ENCODE measurements at places on chromosomes 11 and 22.

- no peak for DNase-seq
Measured at GRCh38 chr11:76702336-76703128, 32.0 kb upstream of the LRRC32 start.

DNA sequence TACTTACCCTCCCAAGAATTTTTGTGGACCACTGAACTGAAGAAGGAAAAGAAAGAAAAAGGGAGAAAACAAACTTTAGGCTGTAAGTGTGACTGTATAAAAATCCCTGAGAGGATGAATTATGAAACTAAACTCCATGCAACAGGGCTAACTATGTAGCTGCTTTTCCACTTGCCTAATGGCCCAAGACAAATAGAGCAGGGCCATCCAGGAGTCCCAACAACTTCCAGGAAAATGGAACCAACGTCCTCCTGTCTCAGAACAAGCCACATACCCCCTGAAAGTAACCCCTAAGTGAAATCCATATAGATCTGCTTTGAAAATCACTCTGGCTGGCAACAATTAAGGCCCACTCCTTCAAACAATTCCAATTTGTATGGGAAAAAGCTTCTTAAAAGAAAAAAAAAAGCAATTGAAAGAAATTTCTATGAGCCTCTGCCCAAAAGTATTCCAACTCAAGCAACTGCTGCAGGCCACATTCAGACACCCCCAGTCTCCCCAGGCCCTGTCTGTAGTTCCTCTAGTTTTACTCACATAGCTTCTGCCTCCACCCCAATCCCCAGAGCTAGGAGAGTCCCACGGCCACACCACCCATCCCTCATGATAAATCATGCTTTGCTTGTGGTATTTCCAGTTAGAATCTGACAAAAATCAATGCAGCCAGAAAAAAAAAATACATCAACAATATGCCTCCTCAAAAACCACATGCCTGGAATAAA lies 12.7 kb downstream of the RBFOX2 start:
- no peak for DNase-seq

DNA sequence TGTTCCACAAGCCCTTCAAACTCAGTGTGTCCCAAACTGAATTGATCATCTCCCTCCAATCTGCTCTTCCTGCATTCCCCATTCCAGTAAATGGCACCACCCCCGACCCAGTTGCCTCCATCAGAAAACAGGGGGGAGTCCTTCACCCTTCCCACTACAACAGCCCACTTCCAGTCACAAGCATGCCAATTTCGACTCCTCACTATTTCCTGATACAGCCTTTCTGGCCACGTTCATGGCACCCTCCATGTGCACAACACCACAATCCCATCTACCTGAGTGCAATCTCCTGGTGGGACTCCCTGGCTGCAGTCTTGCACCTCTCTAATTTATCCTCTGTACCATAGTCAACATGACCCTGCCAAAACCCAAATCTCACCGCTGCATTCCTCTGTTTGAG lies 1.6 kb upstream of the DNAL4 start:
- no peak for DNase-seq

DNA sequence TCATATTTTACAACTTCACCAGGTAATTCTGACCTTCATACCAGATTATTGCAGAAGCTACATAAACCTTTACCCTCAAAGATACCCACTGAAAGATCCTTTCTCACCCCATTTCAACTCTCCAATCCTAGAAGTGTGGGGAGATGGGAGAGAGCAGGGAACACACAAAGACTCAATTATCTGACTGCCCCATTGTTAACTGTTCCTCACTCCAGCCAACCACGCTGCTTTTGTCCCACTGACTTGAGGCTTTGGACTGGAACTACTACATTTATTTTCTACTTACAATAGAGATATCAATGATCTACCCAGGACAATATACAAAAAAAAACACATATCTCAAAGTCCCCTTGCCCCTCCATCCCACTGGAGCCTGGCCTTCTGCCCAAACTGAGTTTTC lies 44.7 kb upstream of the SLN start:
- DNase-seq = no peak

- peak; percentile 55 for DNase-seq
Measured at GRCh38 chr11:70467201-70468085, 69.1 kb downstream of the CTTN start.

DNA sequence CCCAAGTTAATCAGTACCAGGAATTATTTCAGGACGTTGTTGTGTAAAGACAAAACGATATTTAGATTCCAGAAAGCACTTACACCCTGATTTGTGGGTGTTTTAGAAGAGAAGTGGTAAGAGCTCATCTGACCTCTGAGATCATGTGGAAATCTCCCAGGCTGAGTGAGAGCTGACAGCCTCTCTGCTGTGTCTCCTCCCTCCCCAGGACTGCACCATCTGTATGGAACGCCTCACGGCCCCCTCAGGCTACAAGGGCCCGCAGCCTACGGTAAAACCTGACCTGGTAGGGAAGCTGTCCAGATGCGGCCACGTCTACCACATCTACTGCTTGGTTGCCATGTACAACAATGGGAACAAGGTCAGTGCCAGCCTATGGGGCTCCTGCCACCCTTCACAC lies 20.0 kb downstream of the DTX4 start:
- DNase-seq = no peak

DNA sequence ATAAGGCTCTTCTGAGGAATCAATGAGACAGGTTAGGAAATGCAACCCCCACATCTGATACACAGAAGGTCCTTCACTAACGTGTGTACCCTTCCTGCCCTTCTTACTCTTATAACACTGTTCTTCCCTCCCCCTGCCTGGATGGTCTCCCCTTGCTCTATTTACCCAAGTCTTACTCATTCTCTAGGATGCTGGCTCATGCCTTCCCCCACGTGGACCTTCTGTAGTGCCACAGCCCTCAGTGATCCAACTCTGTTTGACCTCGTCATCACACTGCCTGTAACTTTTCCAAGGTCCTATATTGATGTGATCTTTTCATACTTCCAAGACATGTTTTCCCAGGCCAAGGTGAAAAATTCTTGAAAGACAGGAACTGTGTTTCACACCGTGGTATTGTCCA lies 79.8 kb downstream of the C11orf58 start:
- DNase-seq = no peak

- DNase-seq = no peak
Measured at GRCh38 chr11:130478881-130479280, 30.4 kb downstream of the ADAMTS15 start.

DNA sequence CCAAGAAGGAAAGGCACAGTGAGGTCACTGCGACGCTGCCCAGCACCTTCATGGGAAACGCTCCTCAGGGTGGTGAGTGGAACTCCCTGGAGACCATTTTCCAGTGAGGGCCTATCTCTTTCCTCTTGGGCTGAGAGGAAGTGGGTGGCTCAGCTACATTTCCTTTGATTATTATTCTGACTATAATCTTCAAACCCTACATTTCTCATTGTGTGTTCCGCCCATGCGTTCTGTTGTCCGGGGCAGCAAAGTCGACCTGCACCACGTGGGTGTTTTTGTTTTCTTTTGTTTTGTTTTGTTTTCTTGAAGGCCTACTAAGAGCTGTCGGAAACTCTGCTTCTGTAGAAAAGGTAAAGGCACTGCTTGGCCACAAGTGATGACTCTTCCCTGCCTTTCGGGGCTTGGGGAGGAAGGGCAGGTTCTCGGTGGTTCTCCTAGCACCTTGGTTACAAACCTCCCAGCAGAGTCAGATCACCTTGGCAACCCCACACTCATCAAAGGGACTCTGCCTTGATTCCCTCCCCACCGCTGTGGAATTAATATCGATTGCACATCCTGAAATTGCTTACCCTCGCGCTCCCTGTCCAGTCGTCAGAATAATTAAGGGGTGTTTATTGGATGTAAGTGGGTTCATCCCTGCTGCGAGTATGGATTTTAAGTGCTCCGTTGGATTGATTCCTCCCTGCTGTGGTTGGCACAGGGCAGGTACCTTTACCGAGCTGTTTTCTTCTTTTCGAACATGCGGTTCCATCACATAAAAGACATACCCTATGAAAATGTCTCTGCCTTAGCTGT lies 7.3 kb downstream of the PARVB start:
- peak; percentile 29 for DNase-seq

DNA sequence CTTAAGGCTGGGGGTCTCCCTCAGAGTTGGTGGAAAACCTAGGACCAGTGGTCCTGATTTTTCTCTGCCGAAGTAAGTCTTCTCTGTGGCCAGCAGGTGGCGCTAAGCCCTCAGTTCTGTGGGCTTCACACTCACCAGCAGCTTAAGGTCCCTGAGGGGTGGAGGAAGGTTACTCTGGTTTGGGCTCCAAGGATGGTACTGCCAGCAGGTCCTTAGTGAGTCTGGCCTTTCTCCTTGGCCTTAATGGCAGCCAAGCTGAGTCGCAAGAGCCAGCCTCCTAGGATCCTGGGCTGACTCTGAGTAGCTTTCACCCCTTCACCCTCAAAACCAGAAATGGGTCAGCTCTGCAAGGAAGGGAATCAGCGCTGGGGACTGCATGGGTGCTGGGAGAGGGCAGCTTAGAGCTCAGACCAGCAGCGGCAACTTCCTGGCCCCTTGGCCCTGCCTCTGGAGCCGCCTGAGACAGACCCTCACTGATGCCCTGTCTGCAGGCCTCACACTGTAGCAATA lies 4.4 kb downstream of the KCNJ11 start:
- peak; percentile 93 for DNase-seq

- DNase-seq = peak; percentile 77
Measured at GRCh38 chr11:103035791-103036434, 56.0 kb downstream of the DCUN1D5 start.

DNA sequence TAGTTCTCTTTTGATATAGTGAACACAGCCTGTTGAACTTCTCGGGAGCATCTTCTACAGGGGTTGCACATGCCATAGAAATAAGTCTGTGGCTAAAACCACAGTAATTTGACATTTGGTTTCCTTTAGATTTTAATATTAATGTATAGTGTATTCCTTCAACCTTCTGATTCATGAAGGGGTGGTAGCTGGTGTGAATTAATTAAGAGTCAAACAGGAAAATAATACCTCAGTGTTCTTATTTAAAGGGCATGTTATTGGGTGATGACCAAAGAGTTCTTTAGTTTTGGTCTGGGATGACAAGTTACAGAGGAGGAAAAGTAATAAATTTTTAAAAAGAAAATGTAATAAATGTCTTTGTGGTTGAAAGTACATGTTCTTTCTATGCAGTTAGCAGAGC lies 86.8 kb downstream of the PDHX start:
- no peak for DNase-seq

- no peak for DNase-seq
Measured at GRCh38 chr11:66878474-66878873, 21.6 kb downstream of the LRFN4 start.

GRCh38 chr11:82996966-82997606 lies 74.6 kb downstream of the RAB30 start:
- no peak for DNase-seq

- no peak for DNase-seq
Measured at GRCh38 chr22:47615051-47615450, 852.6 kb downstream of the TBC1D22A start.

- DNase-seq = no peak
Measured at GRCh38 chr11:73645972-73646631, at the start of gene PLEKHB1. Gene PLEKHB1, plus strand, starts transcription at chr11:73646581. Its CDS starts 28 bp downstream, at chr11:73646609.

DNA sequence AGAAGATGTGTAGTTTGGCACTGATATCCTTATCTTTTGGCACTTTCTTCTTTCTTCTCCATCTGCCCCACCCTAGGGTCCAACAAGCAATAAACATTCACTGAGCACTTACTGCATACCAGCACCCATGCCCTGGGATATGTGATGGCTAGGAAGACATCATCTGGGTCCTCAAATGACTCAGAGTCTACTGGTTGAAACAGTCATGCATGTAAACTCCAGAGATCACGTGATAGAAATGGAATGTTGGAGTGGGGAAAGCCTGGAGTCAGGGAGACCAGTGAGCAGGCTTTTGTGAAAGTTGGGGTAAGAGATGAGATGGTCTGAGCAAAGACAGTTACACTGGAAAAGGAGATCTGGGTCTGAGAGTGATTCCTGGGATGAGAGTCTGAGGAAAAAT lies 724.9 kb upstream of the TENM4 start:
- DNase-seq = no peak

DNA sequence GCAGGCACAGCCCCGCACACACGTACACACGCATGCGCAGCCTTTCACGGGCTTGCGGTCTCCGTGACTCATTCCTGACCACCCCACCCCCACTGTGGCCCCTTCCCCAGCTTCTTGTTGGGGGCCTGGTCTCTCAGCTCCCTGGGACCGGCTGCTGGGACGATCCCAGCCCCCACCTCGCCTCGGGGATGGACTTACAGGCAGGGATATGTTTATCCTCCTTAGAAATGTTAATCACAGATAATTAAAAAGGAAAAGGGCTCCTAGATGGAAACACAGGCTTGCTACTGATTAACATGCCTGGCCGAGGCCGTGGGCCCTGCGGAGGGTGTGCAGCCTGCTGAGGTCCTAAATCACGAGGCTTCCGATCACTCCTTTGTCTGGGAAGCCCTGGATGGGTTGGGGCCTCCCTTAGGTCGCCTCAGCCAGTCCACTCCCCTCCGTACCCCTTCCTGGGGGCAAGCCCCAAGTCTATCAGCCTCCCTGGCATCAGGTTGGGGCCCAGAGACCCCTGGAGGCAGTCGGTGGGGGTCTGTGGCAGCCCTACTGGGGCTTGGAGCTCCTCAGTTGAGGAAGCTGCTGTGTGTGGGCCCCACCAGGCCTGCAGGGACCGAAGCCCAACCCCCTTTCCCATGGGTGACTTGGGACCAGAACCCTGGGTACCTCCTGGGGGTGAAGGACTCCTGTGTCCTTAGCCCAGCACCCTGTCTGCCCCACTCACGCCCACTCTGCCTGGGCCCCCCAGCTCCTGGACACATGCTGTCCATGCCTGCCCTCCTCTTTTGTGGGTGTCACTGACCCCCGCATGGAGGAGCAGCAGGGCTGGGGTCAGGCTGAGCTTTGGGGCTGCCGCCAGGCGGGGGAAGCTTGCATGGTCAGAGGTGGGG lies 20.6 kb downstream of the TSPAN4 start:
- no peak for DNase-seq

DNA sequence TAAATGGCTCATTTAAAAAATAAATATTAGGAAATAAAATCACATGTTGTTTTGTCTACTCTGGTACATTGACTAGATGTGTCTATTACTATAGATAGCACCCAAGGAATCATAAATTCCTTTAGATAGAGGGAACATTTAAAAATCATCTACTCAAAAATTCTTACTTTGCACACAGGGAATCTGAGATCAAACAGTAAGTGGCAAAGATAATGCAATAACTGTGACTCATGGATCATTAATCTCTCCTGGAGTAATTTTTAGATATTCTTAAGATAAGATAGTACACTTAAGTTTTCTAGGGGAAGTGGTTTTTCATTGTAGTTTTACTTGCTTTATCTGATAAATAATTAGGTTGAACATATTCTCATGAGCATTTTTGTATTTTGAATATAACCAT lies 468.9 kb downstream of the LUZP2 start:
- no peak for DNase-seq

- DNase-seq = no peak
Measured at GRCh38 chr22:17846326-17846992, 72.2 kb upstream of the BID start.

GRCh38 chr11:59158206-59159068 lies 13.5 kb upstream of the DTX4 start:
- DNase-seq = peak; percentile 77
